ENCODE measurements at places on chromosomes 13 and 19. TPM values are rescaled to one million over a fixed set of nuclear protein-coding genes. Genes with fewer than 3 reads are reported as not detected.

DNA sequence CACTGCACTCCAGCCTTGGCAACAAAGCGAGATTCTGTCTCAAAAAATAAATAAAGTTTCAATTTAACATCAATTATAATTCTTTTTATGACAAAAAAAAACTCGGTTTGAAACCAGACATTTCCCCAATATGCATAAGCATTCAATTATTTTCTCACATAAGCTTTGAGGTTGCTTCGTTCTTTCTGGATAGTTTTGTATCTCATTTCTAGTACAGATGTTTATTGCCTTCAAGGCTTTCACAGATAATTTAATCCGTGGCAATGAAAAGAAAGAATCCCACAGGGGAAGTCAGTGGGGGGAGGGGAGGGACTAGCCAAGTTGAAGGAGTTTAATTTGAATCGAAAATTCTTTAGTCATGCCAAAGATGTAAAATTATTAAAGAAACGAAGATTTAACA is 29.6 kb upstream of the TSC22D1 start:
- no peaks in the 10 kb centered on the region for H3K4me1 ChIP-seq
- no peak overlapping the region for H3K4me3 ChIP-seq
- no peak for DNase-seq
- no peaks in the 10 kb centered on the region for H3K27me3 ChIP-seq
- no peak overlapping the region for H3K27ac ChIP-seq
- no peaks in the 10 kb centered on the region for H3K36me3 ChIP-seq

DNA sequence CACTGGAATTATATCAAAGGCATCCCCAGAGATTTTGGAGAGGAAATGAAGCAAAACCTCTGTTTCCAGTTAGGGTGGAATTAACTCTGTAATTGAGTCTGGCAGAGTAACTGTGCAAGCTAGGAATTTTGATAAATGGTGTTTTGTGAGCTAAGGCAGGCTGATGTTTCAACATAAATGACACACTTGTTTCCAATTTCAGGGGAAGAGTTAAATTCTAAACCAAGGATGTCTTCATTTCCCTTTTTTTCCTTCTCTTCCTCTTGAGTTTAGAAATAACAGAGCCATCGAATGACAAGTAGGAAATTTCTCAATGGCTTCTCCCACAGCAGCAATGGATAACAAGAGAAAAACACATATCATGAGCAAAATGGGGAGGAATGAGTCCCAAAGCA is 131.2 kb downstream of the IRS2 start:
- no peak overlapping the region for H3K4me3 ChIP-seq
- H3K4me1 ChIP-seq, result peaks cover 6% of the 10 kb centered on the region
- no peak for DNase-seq
- no peaks in the 10 kb centered on the region for H3K27me3 ChIP-seq
- H3K36me3 ChIP-seq, result no peaks in the 10 kb centered on the region
- no peak overlapping the region for H3K27ac ChIP-seq

DNA sequence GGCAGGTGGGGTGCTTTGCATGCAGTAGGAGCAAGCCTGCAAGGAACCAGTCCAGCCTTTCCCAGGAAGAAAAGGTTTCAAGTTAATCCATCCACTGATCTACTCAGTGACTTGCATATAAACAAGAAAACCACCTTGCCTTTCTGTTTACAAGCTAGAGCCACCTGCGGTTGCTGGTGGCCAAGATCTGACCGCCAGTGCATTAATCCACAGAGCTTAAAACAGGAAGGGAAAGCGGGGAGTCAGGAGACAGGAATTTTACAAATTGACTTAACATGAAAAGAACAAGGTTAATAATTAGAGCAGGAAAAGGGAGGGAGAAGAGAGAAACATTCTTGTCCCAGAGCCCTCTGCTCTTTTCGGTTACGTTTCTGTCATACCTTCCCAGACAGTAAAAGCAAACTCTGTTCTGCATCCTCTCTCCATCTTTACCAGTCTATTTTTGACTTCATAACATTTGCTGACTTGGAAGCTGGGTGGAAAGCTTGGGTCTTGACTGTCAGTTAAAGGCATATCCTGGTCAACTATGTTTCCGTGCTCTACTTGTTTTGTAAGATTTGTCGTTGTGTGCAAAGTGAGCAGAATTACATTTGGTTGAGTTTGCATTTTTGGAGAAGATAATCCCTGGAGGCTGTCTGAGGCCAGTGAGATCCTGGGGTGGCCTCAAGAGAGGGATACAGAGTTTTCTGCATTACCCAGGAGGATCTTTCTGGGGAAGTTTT is 760.6 kb downstream of the EFNB2 start:
- H3K27ac ChIP-seq, result no peak overlapping the region
- H3K27me3 ChIP-seq, result no peaks in the 10 kb centered on the region
- no peaks in the 10 kb centered on the region for H3K4me1 ChIP-seq
- H3K4me3 ChIP-seq, result no peak overlapping the region
- no peaks in the 10 kb centered on the region for H3K36me3 ChIP-seq

DNA sequence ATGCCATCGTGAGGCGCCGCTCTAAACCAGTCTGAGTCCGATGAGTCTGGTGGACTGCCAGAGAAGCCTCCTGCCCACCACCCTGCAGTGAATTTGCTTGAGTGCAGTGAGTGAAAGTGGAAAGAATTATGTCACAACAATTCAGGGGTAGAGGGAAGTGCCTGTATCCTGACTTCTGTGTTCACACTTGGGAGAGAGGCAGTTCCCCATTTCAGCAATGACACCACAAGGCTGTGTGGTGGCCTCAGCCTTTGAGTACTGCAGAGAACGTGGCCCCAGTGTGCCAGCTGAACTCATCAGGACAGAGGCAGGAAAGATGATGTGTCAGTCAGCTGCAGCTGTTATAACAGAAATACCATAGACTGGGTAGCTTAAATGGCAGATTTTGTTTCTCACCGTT is 155.6 kb downstream of the COG6 start:
- no peak for DNase-seq
- peaks cover 6% of the 10 kb centered on the region for H3K27me3 ChIP-seq
- H3K27ac ChIP-seq, result no peak overlapping the region
- no peaks in the 10 kb centered on the region for H3K36me3 ChIP-seq
- no peak overlapping the region for H3K4me3 ChIP-seq

DNA sequence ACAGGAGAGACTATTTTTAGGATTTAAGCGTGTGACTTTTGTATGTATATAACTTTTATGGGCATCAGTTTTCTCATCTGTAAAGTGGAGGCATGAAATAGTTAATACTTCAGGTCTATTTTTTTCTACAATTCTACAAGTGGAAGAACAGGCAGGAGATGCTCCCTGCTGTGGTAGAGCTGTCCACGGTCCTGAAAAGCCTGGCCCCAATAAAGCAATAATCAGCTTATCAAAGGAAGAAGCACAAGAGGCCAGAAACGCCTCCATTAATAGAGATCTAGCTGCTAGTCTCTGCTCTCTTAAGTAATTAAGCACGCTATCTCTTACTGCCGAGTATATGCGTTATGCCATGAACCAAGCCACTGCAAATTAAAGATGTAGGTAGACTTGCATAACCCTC is 28.0 kb upstream of the WASF3 start:
- H3K4me3 ChIP-seq, result no peak overlapping the region
- peaks cover 2% of the 10 kb centered on the region for H3K27me3 ChIP-seq
- no peaks in the 10 kb centered on the region for H3K36me3 ChIP-seq

GRCh38 chr13:50990818-50991506 is 81.4 kb downstream of the RNASEH2B start:
- no peak for DNase-seq
- peaks cover 3% of the 10 kb centered on the region for H3K36me3 ChIP-seq
- H3K4me3 ChIP-seq, result no peak overlapping the region
- H3K4me1 ChIP-seq, result peaks cover 31% of the 10 kb centered on the region
- peaks cover 1% of the 10 kb centered on the region for H3K27me3 ChIP-seq

GRCh38 chr13:28475916-28476725 is 18.8 kb downstream of the FLT1 start:
- H3K4me3 ChIP-seq, result no peak overlapping the region
- H3K4me1 ChIP-seq, result no peaks in the 10 kb centered on the region
- H3K36me3 ChIP-seq, result no peaks in the 10 kb centered on the region
- H3K27me3 ChIP-seq, result no peaks in the 10 kb centered on the region

- H3K4me3 ChIP-seq, result no peak overlapping the region
- H3K27ac ChIP-seq, result no peak overlapping the region
- peaks cover 36% of the 10 kb centered on the region for H3K36me3 ChIP-seq
- no peaks in the 10 kb centered on the region for H3K4me1 ChIP-seq
- no peaks in the 10 kb centered on the region for H3K27me3 ChIP-seq
- no peak for DNase-seq
Observed at GRCh38 chr13:48078251-48078656, 16.6 kb downstream of the MED4 start.

DNA sequence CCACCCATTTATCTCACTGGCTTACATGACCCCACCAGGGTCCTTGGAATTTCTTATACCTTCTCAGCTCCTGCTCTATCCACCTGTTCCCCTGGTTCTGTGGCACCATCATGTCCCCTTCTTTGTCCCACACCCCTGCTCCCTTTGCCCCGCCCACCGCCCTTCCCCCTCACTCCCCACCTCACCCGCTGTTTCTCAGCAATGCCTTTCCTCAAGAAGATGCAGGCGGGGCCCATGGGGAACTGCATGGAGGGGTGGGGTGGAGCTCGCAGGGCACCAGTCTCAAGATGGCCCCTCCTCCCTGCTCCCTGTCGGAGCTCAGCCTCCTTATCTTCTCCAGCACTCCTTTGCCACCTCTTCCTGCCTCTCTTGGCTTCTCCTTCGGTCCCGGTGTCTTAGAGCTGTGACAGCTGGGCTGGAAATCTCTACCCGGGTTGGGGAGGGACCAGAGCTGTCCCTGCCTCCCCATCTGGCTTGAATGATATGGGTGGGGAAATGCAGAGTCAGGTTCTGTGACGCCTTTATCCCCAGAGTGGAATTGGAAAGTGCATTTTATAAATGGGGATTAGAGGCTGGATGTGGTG is at the start of gene CABP5:
TSS of gene CABP5 (minus strand) at position 405 of the 584 bp plus-strand sequence. CDS start at position 248, 157 bp downstream.
- no peak within 1 kb of the TSS for H3K4me3 ChIP-seq
- no peak for DNase-seq
- no peak within 1 kb of the TSS for H3K27ac ChIP-seq
- no peaks in the 10 kb centered on the region for H3K4me1 ChIP-seq
- H3K36me3 ChIP-seq, result no peaks in the 10 kb centered on the region
- H3K27me3 ChIP-seq, result peaks cover 15% of the 10 kb centered on the region

GRCh38 chr13:49533591-49534269 is 38.0 kb downstream of the PHF11 start:
- peaks cover 27% of the 10 kb centered on the region for H3K36me3 ChIP-seq
- no peaks in the 10 kb centered on the region for H3K27me3 ChIP-seq
- no peak overlapping the region for H3K27ac ChIP-seq
- no peak overlapping the region for H3K4me3 ChIP-seq
- DNase-seq, result no peak
- H3K4me1 ChIP-seq, result peaks cover 17% of the 10 kb centered on the region

DNA sequence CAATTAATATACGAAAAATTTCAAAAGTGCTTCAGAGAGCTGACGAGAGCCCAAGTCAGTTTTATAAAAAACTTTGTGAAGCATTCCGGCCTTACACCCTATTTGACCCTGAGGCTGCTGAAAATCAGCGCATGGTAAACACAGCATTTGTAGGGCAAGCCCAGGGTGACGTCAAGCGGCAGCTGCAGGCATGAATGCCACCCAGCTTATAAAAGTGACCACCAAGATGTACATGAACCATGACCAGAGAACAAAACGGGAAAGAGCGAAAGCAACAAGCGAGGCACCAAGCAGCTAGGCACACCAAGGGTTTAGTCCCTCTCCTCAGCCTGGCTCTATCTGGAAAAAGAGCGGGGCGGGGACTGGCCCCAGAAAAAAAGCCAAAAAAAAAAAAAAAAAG is 6.0 kb downstream of the SIGLEC11 start:
- H3K4me3 ChIP-seq, result no peak overlapping the region
- no peak overlapping the region for H3K27ac ChIP-seq
- H3K4me1 ChIP-seq, result no peaks in the 10 kb centered on the region

- no peak overlapping the region for H3K27ac ChIP-seq
- H3K36me3 ChIP-seq, result no peaks in the 10 kb centered on the region
- H3K4me1 ChIP-seq, result peaks cover 6% of the 10 kb centered on the region
- no peaks in the 10 kb centered on the region for H3K27me3 ChIP-seq
- DNase-seq, result no peak
Observed at GRCh38 chr19:20276011-20276731, 109.2 kb downstream of the ZNF486 start.

GRCh38 chr13:104701591-104701990 is 1635.4 kb upstream of the SLC10A2 start:
- no peak overlapping the region for H3K27ac ChIP-seq
- no peak overlapping the region for H3K4me3 ChIP-seq
- no peaks in the 10 kb centered on the region for H3K4me1 ChIP-seq
- no peak for DNase-seq
- H3K36me3 ChIP-seq, result no peaks in the 10 kb centered on the region

GRCh38 chr13:35723821-35724220 is 247.3 kb upstream of the MAB21L1 start:
- H3K36me3 ChIP-seq, result no peaks in the 10 kb centered on the region
- peaks cover 9% of the 10 kb centered on the region for H3K4me1 ChIP-seq
- H3K27me3 ChIP-seq, result peaks cover 8% of the 10 kb centered on the region
- no peak overlapping the region for H3K27ac ChIP-seq

DNA sequence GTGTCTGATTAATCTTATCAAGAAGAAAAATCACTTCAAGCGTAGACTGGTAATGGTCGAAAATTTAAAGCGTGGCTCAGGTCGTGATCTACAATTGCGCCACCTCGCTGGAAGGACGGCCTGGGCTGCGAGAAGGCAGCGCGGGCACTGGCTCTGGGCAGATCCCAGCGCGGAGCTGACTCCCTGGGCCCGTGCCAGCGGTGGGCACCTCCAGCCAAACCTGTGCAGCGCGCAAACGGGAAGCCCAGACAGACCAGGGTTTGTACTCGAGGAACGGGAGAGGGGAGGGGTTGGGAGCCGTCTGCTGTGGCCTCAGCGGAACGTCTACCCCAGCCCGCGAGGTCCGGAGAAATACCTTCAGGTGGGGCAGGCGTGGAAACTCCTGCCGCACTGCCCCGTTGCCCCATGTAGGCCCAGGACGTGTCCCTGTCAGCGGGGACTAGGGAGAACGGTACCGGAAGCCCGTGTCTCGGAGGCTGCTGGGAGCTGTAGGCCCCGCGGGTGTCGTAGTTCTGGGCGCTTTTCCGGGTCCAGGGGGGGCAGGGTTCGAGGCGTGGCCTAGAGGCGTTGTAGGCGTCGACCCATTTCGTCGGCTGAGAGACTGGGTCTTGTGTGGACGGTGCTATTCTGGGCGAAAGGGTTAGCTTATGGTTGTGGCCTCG is 21.1 kb downstream of the ZNF274 start:
- DNase-seq, result no peak
- H3K4me1 ChIP-seq, result peaks cover 9% of the 10 kb centered on the region
- H3K36me3 ChIP-seq, result peaks cover 62% of the 10 kb centered on the region
- peaks cover 2% of the 10 kb centered on the region for H3K27me3 ChIP-seq
- no peak overlapping the region for H3K27ac ChIP-seq

- DNase-seq, result no peak
- peaks cover 90% of the 10 kb centered on the region for H3K4me1 ChIP-seq
Observed at GRCh38 chr13:111202745-111203144, 87.6 kb downstream of the ARHGEF7 start.

ZNF98 gene
- polyA plus RNA-seq, result 0.10 TPM

PALM gene
- not detected for polyA plus RNA-seq

ONECUT3 gene
- polyA plus RNA-seq, result not detected

PSG2 gene
- not detected for polyA plus RNA-seq

GSX1 gene
- not detected for polyA plus RNA-seq

PNMA8B gene
- polyA plus RNA-seq, result not detected

DENND1C gene
- 29.0 TPM for polyA plus RNA-seq

PCDH17 gene
- not detected for polyA plus RNA-seq

AKAP11 gene
- 2.9 TPM for polyA plus RNA-seq

ZNF441 gene
- polyA plus RNA-seq, result 5.2 TPM

BRSK1 gene
- not detected for polyA plus RNA-seq

ZNF625 gene
- 0.51 TPM for polyA plus RNA-seq

TMEM59L gene
- polyA plus RNA-seq, result not detected

TICAM1 gene
- 15.7 TPM for polyA plus RNA-seq

ZNF773 gene
- polyA plus RNA-seq, result 3.1 TPM

POLR2I gene
- polyA plus RNA-seq, result 127 TPM

RTBDN gene
- not detected for polyA plus RNA-seq

FGF21 gene
- not detected for polyA plus RNA-seq

Measured in immature natural killer cell (primary cell).